ENCODE measurements at places on chromosomes 16 and 17.

DNA sequence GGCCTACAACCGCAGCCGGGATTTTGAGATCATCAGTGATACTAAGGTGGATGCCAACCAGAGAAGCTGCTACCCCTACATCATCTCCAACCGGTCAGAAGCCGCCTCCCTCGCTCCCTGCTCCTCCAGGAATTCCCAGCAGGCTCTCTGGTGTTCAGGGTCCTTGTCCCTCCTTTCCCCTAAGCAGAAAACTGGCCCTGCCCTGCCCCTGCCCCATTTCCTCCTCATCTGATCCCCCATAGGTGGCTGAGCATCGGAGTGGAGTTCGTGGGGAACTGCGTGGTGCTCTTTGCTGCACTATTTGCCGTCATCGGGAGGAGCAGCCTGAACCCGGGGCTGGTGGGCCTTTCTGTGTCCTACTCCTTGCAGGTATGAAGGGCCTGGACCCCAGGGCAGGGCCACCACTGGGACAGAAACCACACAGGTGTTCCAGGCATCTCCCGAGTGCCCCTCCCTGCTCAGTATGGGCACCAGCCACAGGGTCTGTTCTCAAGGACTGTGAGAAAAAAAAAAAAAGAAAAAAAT, 29.8 kb downstream of the ANKRD40 start:
- DNase-seq = peak; percentile 3

DNA sequence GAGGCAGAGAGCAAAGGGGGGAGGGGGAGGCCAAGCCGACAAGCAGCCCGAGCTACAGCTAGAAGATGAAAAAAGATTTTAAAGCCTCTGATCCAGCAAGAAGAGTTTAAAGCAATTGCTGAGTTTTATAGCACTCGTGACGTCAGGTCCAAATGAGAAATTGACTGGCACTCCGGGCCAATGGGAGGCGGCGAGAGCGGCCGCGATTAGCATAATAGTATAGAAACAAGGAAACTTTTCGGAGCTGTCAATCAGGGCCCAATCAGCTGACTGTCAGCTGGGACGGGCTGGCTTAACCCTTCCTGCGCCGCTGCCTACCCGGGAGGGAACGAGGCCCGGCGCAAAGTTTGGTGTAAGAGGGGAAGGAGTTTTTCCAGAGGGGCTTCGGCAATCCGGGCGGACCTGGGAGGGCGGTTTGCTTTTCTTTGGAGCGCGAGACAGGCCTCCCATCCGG, at the start of gene MAF:
Gene MAF, minus strand, starts transcription at position 100 of the 454 bp plus-strand sequence. CDS start 835 bp downstream, outside the sequence.
- DNase-seq = no peak

DNA sequence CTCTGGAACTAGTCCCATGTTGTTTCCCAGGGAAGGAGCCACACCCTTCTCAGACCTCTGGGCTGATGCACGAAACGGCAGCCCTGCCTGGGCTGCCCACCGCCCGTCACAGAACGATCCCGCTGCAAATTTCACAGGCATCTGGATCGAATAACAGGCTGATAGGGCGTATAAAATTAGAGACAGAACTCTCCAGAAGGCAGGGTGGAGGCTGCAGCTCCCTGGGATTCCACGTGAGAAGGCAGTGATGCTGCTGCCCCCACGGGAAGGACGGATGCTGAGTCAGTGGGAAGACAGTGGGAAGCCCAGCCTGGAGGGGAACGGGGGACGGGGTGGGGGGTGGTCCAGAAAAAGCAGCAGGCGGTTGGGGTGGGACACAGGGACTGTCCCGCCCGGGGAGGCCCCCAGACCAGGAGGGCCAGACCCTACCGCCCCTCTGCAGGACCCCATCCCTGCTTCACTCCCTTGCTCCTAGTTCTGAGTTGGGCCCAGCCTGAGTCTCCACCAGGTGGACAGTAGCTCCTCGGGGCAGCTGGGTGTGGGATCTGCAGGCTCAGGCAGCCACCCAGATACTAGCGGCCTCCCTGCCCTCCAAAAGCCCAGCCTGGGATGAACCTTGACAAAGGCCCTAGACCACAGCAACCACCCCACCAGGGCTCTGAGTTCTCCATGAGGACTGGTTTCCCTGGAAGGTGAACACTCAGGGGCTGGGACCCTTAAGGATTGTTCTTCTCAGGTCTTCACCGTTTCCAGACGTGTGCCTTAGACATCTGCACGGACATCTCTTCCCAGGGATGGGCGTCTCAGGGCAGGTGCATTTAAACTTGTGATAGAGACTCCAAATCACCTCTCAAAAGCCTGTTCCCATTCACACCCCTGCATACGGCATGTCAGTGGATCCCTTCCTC, 117.8 kb downstream of the METRNL start:
- peak; percentile 3 for DNase-seq

GRCh38 chr17:56298846-56299245, 145.6 kb downstream of the ANKFN1 start:
- DNase-seq = no peak

DNA sequence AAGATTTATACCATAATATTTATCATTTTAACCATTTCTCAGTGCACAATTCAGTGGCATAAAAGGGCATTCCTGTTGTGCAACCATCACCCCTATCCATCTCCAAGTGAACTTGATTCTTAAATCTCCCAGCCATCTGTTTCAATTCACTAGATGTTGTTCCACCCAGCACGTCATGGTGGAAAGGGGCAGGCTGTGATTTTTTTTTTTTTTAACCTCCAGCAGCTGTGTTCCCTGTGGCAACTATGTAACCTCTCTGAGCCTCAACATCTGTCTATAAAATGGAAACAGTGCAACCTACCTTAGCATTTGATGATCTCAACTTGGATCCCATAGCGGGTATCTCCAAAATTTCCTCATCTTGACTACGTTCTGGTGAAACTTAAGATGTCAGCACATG, 604.5 kb downstream of the WWOX start:
- no peak for DNase-seq

- DNase-seq = no peak
These were observed 4.4 kb downstream of the CDC27 start for GRCh38 chr17:47184681-47185080.

DNA sequence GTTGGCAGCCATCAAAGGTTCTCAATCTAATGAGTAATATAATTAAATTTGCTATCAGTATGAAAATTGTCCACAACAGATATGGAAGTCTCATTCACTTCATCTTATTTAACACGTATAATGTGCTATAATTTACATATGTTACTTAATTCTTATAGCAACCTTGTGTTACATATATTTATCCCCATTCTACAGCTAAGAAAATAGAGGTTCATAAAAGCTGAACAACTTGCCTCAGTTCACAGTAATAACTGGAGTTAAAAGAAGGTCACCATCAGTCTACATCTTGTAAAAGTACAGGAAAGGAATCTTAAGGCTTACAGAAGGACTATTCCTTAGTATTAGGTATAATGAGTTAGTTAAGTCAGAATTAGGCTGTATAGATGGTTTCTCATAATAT, 27.9 kb downstream of the STXBP4 start:
- DNase-seq = no peak

DNA sequence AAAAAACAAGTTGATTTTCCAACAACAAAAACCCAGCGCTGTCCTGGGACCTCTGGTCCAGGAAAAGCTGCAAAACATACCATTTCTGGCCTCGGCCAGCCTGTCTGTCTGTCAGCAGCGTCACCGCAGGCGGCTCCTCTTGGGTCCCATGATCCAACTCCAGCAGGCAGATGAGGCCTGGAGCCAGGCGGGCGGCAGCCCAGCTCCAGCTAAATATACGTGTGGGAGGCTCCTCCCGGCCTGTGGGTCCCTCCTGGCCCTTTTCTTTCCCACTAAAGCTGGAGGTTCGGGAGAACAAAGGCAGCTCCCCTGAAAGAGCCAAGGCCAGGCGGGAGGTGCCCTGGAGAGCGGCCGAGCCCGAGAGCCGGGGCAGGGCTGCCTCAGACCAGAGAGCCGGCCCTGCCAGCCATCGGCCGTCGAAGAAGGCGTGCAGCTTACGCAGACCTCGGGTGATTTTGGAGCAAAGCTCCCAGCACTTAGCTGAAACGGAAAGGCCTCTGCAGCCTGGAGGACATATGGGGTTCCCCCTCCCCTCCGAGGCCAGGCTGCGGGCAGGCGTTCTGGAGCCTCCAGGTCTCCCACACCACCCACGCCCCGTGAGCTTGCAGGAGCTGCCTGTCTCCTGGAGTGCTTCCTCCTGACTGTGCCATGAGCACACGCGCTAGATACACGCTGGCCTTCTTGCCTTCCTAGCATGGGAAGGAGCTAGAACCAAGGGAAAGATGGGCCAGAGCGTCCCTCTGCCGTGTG, 19.9 kb upstream of the JPH3 start:
- DNase-seq = no peak

- DNase-seq = no peak
These were observed 77.9 kb downstream of the TOX3 start for GRCh38 chr16:52469091-52469490.

DNA sequence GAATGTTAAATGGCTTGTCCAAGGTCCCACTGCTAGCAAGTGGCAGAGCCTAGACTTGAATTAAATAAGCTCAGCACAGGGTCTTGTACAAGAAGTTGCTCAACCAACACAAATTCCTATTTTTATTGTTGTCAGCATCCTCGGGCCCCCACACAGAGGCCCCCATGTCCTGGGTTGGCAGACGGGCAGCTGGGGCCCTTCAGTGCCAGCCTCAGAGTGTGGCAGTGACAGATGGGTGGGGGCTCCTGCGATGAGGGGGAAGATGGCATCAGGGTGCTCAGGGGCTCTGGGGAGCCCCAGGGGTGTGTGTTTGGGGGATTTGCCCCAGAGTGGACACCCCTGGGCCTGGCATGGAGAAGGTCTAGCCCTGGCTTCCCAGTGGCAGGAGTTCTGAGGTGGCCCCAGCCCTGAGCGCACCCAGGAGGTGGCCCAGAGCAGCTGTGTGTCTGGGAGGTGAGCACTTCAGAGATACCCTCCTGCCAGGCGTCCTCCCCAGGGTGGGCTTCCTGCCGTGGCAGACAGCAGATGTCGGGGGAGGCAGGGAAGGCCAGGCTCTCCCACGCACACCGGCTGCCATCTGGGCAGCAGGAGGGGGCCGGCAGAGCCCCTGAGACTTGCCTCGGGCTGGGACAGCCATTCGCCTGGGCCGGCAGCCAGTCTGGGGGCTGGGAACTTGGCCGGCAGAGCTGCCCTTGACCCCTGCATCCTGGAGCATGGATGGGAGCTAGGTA, 150.8 kb downstream of the C16orf78 start:
- DNase-seq = peak; percentile 86

DNA sequence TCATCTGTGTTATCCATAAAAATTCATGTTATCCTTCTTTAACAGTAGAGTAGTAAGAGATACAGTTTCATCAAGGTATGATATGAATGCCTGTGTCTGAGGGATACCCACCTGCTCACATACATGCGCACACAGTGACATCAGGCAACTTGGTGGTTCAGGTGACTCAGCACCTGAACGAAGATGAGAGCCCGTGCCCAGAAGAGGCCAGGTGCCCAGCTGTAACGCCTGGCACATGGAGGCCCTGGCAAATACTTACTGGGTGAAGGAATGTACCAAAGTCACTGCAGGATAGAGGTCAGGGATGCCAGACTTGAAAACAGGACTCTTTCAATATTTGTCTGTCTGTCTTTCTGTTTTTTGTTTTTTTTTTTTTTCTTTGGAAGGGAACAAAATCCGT, 72.6 kb upstream of the LGALS9 start:
- no peak for DNase-seq

- no peak for DNase-seq
These were observed 24.8 kb downstream of the OMG start for GRCh38 chr17:31272236-31272635.

GRCh38 chr16:12700161-12700560, 103.5 kb downstream of the CPPED1 start:
- no peak for DNase-seq

DNA sequence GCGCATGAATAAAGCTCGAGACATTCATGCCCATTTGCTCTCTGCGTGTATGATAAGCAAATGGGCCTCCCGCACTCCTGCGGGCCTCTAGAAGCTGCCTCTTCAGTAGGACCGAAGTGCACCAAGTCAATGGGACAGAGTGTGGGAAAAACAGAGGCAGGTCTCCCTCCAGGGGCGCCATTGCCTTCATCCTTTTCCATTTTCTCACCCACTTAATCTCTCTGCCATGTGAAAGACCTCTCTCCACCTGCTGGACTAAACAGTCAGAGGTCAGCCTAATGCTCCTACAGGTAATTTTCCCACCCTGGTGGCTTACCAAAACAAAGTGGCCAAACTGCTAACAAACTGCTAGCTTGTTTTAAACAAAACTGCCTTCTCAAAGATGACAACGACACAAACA, 210.9 kb downstream of the ZFHX3 start:
- DNase-seq = no peak

Data from BE2C (cell line).